ENCODE measurements at places on chromosomes 4 and X.

DNA sequence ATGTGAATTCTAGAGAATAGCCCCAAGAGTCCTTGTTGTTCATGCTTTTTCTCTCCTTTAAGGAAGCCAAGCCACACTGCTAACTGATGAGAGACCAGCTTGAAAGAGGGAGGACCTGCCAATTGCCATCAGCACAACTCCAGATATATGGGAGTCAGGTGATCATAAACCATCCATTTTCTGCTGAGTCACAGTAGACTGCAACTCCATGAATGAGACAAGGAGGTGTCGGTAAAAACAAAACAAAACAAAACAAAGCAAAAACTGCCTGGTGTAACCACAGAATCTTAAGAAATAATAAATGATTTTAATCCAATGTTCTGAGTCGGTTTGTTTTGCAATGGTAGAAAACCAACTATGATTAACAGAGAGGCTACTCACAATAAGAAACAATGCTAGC, 837.3 kb downstream of the PCDH7 start:
- DNase-seq: no peak

DNA sequence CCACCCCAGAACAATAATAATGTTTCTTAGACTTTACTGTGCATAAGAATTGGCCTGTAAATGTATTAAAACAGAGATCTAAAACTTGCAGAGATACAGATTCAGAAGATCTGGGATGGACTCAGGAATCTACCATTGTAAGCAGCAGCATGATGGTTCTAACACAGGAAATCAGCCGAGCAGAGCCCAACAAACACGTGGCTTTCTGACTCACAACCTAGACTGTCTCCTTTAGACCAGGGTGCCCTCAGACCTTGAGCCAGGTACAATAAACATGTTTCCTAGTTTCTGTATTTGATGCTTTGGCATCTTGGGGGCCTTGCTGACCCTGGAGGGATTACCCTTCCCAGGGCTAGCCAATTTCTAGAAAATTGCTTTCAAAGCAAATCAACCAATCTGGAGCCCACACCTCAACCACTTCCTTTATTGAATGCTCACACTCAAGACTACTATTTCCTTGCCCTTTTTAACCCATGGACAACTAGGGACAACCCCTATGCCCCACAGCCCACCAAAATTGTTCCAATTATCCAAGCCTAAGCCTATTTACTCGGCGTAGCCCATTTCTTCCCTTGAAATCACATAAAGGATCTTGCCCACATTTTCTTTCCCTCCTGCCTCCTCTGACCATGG, 80.5 kb downstream of the TBC1D9 start:
- DNase-seq: no peak

DNA sequence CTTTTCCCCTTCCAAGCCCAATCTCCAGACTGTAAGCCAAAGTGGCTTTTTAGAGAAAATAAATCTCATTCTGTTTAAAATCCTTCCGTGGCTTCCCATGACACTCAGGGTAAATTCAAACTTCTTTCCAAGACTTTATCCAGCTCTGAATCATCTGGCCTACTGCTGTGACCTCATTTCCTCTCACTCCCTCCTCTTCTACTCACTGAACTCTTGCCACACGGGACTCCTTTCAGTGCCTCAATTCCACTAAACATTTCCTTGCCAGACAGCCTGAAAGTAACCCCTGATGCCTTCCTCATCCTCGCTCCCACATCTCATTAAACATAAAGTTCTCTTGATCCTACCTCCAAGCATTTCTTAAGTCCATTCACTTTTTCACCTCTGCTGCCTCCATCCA, 27.8 kb upstream of the RNF128 start:
- DNase-seq: no peak

GRCh38 chr4:122156819-122157218, 4.7 kb downstream of the BLTP1 start:
- DNase-seq: no peak

GRCh38 chr4:123922847-123923246, 526.3 kb downstream of the SPRY1 start:
- no peak for DNase-seq

GRCh38 chrX:24494647-24495075, 29.6 kb downstream of the PDK3 start:
- DNase-seq: peak; percentile 42

DNA sequence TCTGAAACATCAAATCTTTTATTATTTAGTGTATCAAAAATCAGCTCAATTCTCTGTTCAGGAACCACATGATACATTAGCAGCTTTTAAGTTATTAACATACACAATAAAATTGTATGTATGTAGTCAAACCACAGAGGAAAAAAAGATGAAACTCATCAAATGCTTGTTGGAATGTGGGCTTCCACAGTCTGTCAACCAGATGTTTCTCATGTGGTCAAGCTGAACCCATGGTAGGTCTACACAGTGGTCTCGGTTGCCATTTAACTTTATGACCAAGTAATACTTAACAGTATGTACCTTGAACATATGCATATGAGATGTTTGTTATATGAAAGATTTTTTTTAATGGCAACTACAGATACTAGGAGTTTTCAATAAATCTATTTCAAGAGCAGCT, 427.8 kb downstream of the IL15 start:
- no peak for DNase-seq

DNA sequence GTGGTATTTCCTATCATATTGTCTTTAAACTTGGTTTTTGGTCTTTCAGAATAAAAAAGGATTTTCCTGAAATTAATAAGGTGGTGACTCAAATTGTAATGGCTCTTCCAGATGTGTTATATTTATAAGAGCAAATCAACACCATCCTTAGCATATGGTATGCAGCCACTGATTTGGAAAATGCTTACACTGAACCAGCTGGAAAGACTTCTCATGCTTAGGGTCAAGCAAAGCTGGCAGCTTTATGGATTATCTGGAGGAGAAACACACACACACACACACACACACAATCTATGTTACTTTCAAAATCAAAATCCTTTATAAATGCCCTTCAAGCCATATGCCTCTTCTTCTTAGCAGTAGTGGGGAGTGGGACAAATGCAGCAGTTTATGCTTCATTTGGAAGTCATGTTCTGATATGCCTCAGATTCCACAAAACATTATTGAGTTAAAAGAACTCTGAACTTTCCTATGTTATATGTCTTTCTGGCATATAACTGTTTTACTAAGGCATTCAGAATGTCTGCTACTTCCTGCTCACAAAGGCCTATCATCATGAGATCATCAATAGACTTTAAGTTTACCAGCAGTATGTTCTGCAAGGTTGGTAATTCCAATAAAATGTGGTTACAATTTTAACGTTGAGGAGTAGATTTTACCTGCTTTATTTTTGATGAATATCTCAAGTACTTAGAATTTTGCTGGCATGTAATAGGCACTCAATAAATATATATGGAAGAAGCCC, 72.9 kb upstream of the PRDM5 start:
- no peak for DNase-seq
